ENCODE measurements at places on chromosomes 12 and 14. TPM values are rescaled to one million over a fixed set of nuclear protein-coding genes. Genes with fewer than 3 reads are reported as not detected.
A peak's percentile ranks its signal among the peaks of the same experiment; 100 is the strongest.

DNA sequence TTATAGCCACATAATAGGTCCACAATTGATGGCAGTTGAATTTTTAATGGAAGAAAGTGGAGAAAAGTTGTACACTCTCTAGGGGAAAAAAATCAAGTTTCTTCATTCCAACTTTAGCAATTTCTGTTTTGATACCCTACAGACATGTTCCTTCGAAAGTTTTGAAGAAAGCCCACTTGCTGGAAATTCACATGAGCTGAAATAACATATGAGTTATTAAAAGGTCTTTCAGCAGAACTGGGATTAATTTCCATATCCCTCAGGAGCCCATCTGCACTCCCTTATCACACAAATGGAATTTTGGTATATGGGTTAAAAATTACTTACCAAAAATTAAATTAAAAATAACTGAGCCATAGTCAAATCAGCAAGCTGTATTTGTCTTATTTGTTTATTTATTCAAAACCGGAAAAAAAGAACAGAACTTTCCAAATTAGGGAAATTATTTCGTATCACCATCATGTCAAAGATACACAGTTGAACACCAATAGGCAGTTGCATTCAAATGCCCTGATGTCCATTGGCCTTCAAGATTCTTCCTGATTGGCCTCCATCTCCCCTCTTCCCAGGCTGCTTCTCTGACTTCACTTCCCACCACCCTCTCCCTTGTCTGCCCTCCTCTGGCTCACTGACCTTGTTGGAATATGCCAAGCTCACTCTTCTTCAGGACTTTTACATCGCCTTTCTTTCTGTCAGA, 445.5 kb downstream of the EGLN3 start:
- DNase-seq = no peak

DNA sequence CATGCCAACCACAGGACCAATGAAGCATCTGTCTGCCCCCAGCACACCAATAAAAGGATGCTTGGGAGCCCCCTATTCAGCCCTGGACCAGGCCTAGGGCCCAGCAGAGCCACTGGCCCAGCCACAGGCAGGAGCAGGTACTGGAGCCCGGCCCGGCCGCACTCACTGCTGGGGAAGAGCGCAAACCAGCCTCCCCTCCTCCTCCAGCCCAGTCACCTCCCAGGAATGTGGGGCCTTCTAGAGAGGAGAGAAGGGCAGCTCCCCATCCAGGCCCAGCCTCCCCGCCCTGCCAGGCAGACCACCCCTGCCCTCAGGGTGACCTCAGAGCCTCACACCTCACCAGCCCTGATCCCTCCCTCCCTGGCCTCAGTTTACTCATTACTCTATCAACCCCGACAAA, 56.2 kb downstream of the CCNK start:
- DNase-seq = peak; percentile 89

The SMCO2 gene
- not detected for total RNA-seq

DNA sequence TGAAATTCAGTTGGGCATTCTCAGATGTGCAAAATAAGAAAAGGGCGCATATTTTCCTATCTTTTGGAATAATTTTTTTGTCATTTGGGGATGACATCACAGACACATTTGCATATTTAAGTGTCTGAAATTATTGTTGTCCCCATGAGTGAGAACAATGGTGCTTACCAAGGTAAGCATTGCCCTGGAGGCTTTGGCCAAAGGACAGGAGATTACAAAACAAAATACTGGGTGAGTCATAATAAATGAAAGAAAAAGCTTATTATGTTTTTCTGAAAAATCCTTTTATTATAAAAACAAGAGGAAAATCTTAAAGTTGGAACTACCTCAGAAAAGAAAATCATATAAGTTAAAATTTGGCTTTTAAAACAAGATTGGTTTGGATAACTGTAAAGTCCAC, 254.9 kb downstream of the BTG1 start:
- peak; percentile 31 for DNase-seq

GRCh38 chr12:41919526-41920261, 225.0 kb downstream of the GXYLT1 start:
- DNase-seq = no peak

The PAH gene
- total RNA-seq = not detected
